CD4-positive, alpha-beta memory T cell (primary cell): ENCODE measurements at places on chromosomes 3 and 15. TPM values are rescaled to one million over a fixed set of nuclear protein-coding genes. Genes with fewer than 3 reads are reported as not detected.
A peak's percentile ranks its signal among the peaks of the same experiment; 100 is the strongest.

CACNA2D2 gene
- 1.7 TPM for total RNA-seq

DNA sequence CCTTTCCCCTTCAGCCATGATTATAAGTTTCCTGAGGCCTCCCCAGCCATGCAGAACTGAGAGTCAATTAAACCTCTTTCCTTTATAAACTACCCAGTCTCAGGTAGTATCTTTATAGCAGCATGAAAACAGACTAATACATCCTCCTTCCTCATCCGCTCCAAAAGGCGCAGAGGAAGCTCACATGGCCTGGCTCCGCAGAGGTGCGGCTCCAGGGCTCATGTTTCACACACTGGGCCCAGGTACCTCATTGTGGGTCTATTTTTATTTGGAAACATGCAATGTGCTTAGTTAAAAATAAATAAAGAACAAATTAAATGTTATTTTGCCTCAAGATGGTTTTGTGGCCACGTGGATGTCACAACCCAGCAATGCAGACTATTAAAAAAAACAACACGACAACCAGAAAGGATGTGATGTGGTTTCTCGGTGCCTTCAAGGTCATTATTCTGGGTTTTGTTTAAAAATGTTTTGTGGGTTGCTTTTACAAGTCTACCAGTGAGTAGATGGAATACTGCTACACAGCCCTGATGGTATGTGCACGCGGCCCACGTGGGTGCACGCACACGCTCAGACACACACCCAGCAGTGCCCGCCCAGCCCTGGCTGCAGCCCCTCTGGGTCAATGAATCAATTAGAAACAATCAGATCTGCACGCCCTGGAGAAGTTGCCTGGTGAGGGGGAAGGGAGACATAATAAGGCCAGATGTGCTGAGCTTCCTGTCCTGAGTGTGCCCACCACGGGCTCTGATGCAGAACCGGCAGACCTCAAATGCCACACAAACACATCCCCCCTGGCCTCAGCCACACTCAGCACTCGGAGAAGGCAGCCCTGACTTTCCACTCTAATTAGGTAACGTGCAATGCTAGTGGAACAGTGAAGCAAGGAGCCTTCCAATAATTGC is 140.1 kb downstream of the ADAMTS17 start:
- H3K36me3 ChIP-seq = no peaks in the 10 kb centered on the region
- DNase-seq = peak; percentile 23
- H3K27ac ChIP-seq = no peak overlapping the region

LCMT2 gene
- 17.0 TPM for total RNA-seq

A4GNT gene
- not detected for total RNA-seq

GRCh38 chr3:67798412-67798811 is 144.0 kb upstream of the SUCLG2 start:
- H3K27ac ChIP-seq = no peak overlapping the region
- no peak overlapping the region for H3K4me3 ChIP-seq
- no peak for DNase-seq
- no peaks in the 10 kb centered on the region for H3K36me3 ChIP-seq
- no peaks in the 10 kb centered on the region for H3K4me1 ChIP-seq

TRIM42 gene
- total RNA-seq = not detected

GRCh38 chr3:123695731-123696640 is 111.1 kb upstream of the HACD2 start:
- no peak overlapping the region for H3K4me3 ChIP-seq
- DNase-seq = no peak
- no peaks in the 10 kb centered on the region for H3K36me3 ChIP-seq
- no peaks in the 10 kb centered on the region for H3K4me1 ChIP-seq

MEX3B gene
- 1.6 TPM for total RNA-seq

- DNase-seq = peak; percentile 45
- H3K27ac ChIP-seq = no peak overlapping the region
- H3K27me3 ChIP-seq = peaks cover 2% of the 10 kb centered on the region
- no peaks in the 10 kb centered on the region for H3K4me1 ChIP-seq
These were observed 7.0 kb upstream of the CD276 start for GRCh38 chr15:73677146-73677607.

GRCh38 chr15:88394553-88395145 is 72.5 kb downstream of the MRPL46 start:
- no peaks in the 10 kb centered on the region for H3K4me1 ChIP-seq
- no peak overlapping the region for H3K4me3 ChIP-seq
- DNase-seq = no peak

CYP1A2 gene
- total RNA-seq = not detected

CD200 gene
- 1.8 TPM for total RNA-seq

GRCh38 chr3:130758624-130759369 is 12.2 kb upstream of the PIK3R4 start:
- H3K4me3 ChIP-seq = no peak overlapping the region
- no peak for DNase-seq
- no peak overlapping the region for H3K27ac ChIP-seq
- no peaks in the 10 kb centered on the region for H3K36me3 ChIP-seq
- no peaks in the 10 kb centered on the region for H3K27me3 ChIP-seq
- no peaks in the 10 kb centered on the region for H3K4me1 ChIP-seq

GOLGA6B gene
- total RNA-seq = not detected

ROPN1 gene
- total RNA-seq = not detected

DNA sequence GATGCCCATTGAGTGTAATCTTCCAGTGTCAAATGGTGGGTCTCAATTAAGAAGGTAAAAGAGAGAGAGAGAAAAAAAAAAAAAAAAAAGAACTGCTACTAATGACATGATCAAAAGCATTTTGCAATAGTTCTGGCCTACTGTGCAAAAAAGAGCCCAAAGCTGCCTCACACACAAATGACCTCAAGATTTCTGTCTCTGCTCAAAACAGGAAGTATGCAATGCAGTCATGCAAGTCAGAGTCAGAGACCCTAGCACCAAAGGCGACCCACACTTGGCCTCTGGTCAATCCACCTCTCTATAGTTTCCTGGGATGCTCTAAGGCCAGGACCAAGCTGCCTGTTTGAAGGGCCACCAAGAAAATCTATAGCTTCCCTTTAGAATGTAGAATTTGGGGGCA is 323.5 kb downstream of the VPS13C start:
- no peak for DNase-seq
- no peaks in the 10 kb centered on the region for H3K4me1 ChIP-seq
- H3K27me3 ChIP-seq = no peaks in the 10 kb centered on the region
- H3K27ac ChIP-seq = no peak overlapping the region
- H3K36me3 ChIP-seq = no peaks in the 10 kb centered on the region
- H3K4me3 ChIP-seq = no peak overlapping the region

XCR1 gene
- total RNA-seq = not detected

FBXW12 gene
- not detected for total RNA-seq

DNA sequence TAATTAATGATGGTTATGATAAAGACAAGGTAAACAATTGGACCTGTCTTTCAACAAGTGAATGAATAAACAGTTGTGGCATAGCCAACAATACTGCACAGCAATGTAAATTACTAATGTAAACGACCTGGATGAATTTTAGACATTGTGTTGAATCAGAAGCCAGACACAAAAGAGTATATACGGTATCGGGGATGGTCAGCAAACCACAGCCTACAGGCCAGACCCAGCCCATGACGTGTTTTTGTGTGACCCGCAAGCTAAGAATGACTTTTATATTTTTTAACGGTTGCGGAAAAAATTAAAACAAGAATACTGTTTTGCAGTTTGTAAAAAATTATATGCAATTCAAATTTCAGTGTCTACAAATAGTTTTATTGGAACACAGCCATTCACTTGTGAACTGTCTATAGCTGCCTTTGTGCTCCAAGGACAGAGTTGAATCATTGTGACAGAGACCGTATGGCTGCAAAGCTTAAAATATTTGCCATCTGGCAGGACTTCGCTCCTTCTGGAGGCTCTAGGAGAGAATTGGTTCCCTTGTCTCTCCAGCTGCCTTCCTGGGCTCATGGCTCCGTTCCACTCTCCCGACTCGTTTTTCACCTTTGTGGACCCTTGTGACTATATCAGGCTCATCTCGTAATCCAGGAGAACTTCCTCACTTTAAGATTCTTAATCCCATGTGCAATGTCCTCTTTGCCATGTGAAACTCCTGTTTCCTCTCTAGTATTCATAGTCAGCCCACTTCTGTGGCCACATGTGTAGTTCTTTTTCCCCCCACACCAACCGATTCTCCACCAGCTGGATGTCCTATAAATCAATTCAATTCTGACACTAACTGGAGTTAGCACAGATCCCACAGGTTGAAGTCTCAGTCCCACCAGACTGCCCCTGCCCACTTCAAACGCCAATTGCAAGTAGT is 72.7 kb downstream of the CMTM8 start:
- H3K27me3 ChIP-seq = no peaks in the 10 kb centered on the region
- H3K27ac ChIP-seq = no peak overlapping the region
- no peaks in the 10 kb centered on the region for H3K36me3 ChIP-seq
- no peak overlapping the region for H3K4me3 ChIP-seq

DNA sequence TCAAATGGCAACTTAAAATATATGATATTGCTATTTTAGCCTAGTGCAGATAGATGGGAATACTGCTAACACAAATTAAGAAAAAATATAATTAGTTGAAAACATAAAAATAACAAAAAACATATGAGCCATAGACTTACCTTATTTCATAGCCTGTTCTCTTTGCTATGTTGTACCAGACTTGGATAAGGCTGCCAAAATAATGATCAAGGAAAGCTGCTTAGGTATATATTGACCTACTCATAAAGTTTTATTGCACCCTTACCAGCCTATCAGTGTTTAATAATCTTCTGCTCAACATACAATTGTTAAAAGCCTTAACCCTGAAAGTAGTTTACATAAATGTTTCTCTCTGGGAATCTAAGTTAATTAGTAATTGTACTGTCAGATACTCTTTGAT is at the start of gene SI:
SI (minus strand) TSS at position 204 of the 400 bp plus-strand sequence. CDS start 2,484 bp downstream, outside the sequence.
- no peak within 1 kb of the TSS for H3K27ac ChIP-seq
- no peak for DNase-seq
- no peaks in the 10 kb centered on the region for H3K4me1 ChIP-seq
- no peaks in the 10 kb centered on the region for H3K27me3 ChIP-seq

SLC28A2 gene
- not detected for total RNA-seq

- DNase-seq = no peak
- H3K4me3 ChIP-seq = no peak overlapping the region
- H3K36me3 ChIP-seq = no peaks in the 10 kb centered on the region
- H3K27ac ChIP-seq = no peak overlapping the region
- peaks cover 3% of the 10 kb centered on the region for H3K4me1 ChIP-seq
These were observed 48.0 kb downstream of the SMAD6 start for GRCh38 chr15:66749841-66750575.

DNA sequence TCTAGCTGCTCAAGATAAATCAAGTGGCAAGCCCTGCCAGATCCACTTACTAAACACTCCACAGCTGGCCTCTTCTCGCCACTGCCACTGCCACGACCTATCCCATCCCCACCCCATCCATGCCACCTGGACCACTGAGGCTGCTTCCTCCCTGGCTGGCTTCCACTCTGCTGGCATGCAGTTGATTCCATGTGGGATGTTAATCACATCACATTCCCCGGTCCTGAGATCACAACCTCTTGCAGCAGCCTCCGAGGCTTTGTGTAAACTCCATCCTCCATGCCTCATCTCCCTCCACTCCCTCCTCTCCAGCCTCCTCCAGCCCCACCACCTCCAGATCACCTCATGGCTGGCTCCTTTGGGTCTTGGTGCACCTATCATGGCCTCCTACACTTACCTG is 7.7 kb downstream of the NCKIPSD start:
- DNase-seq = no peak
- peaks cover 23% of the 10 kb centered on the region for H3K36me3 ChIP-seq
- H3K4me1 ChIP-seq = peaks cover 17% of the 10 kb centered on the region
- H3K27me3 ChIP-seq = no peaks in the 10 kb centered on the region
- no peak overlapping the region for H3K27ac ChIP-seq
- no peak overlapping the region for H3K4me3 ChIP-seq

SERPINI2 gene
- total RNA-seq = not detected

THAP10 gene
- total RNA-seq = 0.41 TPM

DNA sequence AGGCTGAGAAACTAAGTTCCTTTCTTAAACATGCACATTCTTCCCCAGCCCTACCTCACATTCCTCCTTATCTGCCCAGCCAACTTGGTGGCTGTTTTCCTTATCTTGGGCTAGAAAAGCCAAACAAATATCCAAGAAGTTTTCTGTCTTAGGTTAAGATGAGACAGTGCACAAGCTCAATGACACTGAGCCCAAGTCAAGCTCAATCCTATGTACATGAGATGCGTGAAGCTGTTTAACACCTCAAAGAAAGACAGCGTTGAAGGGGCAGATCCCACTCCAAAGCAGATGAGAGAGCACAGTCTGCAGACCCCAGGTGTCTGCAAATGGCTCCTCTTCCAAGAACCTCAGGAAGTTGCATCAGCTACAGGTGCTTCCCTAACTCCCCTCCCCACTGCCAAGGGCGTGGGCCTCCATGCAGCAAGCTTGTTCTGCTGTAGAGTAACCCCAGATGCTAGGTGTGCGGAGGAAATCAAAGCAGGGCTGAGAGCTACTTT is 16.6 kb downstream of the LRRC2 start:
- no peak overlapping the region for H3K4me3 ChIP-seq
- H3K36me3 ChIP-seq = no peaks in the 10 kb centered on the region
- no peaks in the 10 kb centered on the region for H3K27me3 ChIP-seq
- H3K27ac ChIP-seq = no peak overlapping the region

ISL2 gene
- not detected for total RNA-seq

DNA sequence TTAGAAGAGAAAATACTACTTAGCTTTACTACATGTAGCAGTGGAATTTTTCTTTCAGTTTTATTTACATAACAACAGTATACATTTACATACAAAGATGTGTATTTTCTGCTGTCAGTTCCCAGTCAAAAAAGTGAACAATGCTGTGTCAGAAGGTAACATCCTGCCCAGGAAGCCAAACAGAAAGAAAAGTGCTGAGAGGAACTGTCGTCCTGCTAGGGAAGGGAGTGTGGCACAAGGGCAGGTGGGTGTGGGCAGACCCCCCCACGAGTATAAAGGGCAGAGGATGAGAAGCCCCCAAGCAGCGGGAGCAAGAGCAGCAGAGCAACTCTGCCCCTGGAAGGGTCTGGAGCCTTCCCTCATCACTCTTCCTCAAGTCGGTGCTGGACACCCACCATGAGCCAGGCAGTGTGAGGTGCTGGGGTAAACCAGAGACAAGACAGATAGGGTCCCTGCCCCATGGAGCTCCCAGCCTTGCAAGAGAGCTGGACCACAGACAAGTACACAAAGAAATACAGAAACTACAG is 39.7 kb downstream of the TBC1D2B start:
- H3K27me3 ChIP-seq = no peaks in the 10 kb centered on the region
- peak overlapping the region; percentile 69 for H3K27ac ChIP-seq
- H3K36me3 ChIP-seq = peaks cover 1% of the 10 kb centered on the region
- peak overlapping the region; percentile 23 for H3K4me3 ChIP-seq
- DNase-seq = no peak

- no peaks in the 10 kb centered on the region for H3K4me1 ChIP-seq
- DNase-seq = no peak
- H3K27ac ChIP-seq = no peak overlapping the region
- H3K4me3 ChIP-seq = no peak overlapping the region
- H3K27me3 ChIP-seq = no peaks in the 10 kb centered on the region
- no peaks in the 10 kb centered on the region for H3K36me3 ChIP-seq
These were observed 68.1 kb upstream of the MAGI1 start for GRCh38 chr3:66106788-66107187.

ST6GAL1 gene
- total RNA-seq = 232 TPM

GRCh38 chr15:50150349-50150748 is 31.3 kb upstream of the ATP8B4 start:
- no peak overlapping the region for H3K4me3 ChIP-seq
- H3K4me1 ChIP-seq = no peaks in the 10 kb centered on the region
- no peak for DNase-seq
- H3K27me3 ChIP-seq = no peaks in the 10 kb centered on the region

GRCh38 chr15:98896802-98897732 is 110.5 kb downstream of the PGPEP1L start:
- no peak overlapping the region for H3K27ac ChIP-seq
- DNase-seq = no peak
- H3K27me3 ChIP-seq = no peaks in the 10 kb centered on the region
- no peaks in the 10 kb centered on the region for H3K4me1 ChIP-seq
- no peak overlapping the region for H3K4me3 ChIP-seq
- H3K36me3 ChIP-seq = no peaks in the 10 kb centered on the region
